Activated CD8-positive, alpha-beta memory T cell treated with anti-CD3 and anti-CD28 coated beads, Interleukin-2, amount 50 U/mL, for 4 hours (primary cell): ENCODE measurements at places on chromosomes 5 and 9.

DNA sequence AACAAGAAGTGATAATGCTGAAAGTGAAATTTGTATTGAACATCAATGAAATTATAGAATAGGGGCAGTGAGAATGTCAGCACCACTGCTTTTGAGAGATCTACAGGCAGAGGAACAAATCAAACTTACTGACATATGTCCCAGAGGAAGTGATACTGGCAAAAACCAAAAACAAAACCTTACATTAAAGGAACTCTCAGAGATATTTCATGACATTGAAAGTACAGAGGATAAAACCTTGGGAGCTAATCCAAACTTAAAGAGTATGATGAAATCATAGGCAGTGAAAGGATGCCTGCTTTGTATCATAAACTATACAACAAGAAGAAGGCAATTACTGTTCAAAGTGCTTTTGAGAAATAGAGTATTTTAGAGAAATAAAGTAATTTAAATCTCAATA, 90.4 kb upstream of the SV2C start:
- DNase-seq: no peak

DNA sequence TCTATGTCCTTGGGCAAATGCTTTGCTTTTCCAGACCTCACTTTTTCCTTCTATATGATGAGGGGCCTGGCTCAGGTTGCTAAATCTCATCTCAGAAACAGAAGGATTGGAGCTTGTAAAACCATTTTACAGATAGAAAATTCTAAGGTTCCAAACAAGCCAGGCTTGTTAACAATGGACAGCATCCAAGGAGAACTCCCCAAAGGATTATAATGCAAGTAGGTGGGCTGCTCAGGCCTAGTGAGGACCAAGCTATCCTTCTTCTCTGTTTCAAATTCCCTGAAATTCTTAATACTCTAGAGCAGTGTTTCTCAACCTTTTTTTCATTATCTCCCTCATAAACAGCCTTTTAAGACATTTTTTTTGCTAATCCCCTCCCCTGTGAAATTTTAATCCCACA, 269.8 kb downstream of the TMEM38B start:
- no peak for DNase-seq

DNA sequence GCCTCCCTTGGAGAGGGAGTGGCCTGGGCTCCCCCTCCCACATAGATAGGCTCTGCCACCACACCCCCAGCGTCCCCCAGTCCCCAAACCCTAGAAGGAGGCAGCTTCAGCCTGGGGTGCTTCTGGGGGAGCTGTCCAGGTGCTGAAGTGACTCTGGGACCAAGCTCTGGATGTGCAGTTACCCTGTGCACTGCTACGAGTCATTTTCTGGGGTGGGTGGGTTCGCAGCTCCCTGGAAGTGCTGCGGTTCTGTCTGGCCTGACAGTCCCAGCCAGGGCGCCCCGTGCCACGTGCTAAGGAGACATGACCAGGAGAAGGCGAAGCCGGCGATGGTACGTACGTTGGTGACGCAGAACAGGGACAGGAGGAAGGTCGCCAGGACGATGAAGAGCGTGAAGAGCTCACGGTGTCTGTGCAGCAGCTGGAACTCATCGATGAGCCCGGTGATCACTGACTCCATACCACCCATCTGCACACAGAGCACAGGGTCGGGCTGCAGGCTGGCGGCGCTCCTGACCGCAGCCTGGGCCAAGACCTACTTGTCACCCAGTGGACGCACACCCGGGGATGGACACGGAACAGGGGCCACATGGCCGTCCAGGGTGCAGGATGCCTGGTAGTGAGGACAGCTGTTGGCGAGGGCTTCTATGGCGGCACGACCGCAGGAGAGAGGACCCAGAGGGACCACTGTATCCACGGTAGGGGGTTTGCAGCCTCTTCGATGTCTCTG, 35.7 kb downstream of the SLC6A3 start:
- DNase-seq: no peak

GRCh38 chr9:87102126-87102525, 154.8 kb upstream of the GAS1 start:
- DNase-seq: no peak

DNA sequence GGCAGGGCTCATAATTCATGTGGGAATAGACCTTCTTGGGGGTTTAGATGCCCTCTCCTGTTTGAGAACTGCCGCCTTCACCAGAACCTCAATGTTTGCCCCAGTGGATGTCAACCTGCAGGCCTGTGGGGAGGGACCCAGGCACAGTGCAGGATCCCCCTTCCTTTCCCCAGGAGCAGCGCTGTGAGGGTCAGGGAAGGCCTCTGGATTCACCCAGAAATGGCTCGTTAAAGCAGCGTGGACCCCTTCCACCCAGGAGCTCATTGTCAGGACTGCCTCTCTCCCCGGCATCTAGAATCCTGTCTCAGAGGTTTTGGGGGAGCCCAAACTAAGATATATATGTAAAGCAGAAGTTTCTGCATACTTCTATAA, 188.3 kb downstream of the GADD45G start:
- DNase-seq: no peak

DNA sequence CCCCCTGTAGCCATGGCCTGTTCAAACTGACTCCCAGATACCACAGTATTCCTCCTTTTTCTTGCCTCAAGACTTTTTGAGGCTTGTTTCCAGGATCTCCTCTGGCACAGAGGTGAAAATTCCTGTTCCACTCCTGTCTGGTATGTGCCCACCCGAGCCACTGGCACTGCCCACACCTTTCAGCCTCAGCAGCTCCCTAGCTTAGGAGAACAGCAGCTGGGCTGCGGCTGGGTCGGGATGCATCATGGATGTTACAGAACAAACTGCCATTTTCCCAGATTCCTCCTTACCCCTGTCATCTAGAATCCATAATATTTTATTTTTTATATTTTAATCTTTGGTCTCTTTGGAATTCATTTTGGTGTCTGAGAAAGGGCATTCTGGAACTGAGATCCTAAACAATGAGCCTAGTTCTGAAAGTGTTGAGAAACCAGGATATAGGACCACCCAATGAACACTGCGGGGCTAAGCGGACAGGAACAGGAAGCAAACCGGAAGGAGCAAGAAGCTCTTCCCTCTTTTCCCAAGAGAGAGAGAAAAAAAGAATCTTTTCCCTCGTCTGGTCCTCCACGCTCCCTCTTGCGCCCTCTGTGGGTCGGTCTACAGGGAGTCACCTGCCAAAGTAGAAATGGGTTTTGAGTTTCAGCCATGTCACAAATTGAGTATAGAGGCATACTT, 12.5 kb downstream of the OR2S2 start:
- DNase-seq: peak; percentile 63

- no peak for DNase-seq
These were observed 232.9 kb upstream of the MVB12B start for GRCh38 chr9:126093771-126094170.

DNA sequence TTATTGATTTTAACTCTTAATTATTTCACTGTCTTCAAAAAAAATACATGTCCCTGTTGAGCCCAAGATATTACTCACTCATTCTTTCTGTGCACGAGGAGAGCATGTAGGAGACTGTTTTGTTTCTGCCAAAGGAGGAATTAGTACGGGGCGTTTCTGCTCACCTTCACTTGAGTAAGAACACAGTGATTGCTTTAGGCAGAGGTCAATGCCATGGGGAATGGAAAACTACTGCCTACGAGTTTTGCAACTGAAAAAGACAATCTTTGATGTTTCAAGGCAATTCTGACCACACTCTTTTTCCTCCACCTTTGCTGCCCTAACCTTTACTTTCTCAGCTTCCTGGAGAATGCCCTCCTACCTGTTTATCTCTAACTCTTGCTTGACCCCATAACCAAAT, 109.4 kb downstream of the CCDC192 start:
- no peak for DNase-seq

GRCh38 chr5:59342181-59342580, 551.3 kb downstream of the PDE4D start:
- no peak for DNase-seq

- DNase-seq: no peak
These were observed 169.2 kb upstream of the HMHB1 start for GRCh38 chr5:143642791-143643190.

- DNase-seq: no peak
These were observed 105.1 kb downstream of the CEMIP2 start for GRCh38 chr9:71663216-71663615.

GRCh38 chr5:156798201-156798600, 51.9 kb upstream of the PPP1R2B start:
- no peak for DNase-seq

- DNase-seq: no peak
These were observed 4.5 kb downstream of the POU4F3 start for GRCh38 chr5:146342882-146343865.

DNA sequence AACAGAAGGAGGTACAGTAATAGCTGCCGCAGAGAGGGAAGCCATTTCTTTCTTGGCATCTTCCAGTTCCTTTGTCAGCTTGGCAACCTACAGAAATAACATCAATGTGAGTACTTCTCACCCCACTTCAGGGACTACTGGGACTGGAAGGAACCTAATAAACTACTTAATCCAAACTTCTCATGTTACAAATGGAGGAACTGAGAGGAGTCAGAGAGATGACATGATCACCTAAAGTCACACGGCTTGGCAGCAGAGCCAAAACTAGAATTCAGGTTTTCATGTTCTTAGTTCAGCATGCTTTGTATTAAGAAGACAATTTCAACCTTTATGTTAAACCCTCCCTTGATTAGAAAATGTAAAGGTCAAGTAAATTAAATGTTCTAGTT, 44.7 kb downstream of the DIAPH1 start:
- no peak for DNase-seq

DNA sequence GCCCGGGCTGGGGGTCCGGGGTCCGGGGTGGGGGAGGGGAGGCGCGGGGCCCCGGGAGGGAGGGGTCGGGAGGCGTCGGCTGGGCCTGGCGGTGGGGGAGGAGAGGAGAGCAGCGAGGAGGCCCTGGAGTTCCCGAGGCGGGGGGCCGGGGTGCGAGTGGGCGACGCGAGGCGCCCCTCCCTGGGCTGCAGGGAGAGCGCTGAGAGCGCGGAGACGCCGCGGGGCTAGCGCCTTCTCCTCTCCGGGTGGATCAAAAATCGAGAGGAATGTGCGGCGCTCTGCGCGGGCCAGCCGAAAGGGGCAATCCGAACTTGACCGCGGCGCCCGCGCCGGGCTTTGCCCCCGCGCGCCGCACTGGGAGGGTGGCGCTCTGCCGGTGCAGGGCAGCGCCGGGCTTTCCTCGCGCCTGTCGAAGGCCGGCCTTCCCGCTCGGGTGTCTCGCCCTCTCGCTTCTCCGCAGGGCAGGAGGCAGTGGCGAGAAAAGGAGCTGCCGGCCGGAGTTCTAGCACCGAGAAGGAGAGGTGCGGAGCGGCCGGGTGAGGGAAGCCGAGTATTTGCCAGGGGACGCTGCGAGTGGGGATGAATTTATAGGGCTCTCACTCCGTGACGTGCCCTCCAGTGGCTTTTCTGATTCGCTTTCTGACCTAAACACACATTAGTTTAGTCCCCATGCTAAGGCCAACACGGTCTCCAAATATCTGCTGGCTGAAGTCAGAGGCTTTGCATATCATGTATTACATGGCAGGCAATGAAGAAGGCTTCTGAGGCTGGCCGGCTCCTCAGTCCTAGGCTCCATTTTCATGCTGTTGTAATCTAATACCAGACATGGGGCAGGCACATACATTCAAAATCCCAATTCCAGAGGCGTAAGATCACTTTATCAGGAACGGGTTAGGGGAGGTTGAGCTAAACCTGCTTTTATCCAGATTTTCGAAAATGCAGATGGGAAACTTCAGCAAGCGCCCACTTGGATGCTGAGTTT, 503 bp upstream of the GDNF start:
- no peak for DNase-seq

DNA sequence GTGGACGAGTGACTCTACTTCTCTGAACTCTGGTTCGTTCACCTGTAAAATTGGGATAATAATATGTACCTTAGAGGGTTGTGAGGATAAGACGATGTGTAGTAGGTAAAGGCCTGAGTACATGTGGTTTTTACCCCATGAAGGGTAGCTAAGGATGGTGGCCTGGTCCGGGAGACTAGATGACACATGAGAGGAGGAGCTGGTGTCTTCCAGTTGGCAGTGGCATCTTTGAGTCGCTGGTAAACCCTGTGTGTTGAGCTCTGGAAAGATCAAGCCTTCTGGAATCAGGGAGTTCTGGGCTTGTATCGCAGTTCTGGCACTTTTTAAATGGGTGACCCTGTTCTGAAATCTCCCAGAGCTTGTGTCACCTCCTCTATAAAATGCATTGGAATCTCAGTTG, 166.4 kb upstream of the ZNF618 start:
- DNase-seq: no peak

DNA sequence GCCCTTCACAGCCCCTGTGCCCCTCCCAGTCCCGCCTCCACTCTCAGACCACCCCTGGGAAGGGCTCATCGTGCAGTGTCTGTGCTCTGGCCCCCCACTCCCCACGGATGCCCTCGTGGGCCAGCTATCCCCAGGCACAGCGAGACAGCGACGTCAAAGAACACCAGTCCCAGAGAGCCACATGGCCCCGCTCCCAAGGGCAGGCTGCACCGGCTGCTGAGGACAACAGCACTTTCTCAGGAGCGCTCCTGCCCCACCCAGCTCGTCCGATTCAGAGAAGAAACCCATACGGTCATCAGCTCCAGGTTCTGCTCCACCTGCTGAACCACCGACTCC, 4.8 kb upstream of the SNAPC4 start:
- no peak for DNase-seq

GRCh38 chr5:132981288-132981687, 17.9 kb upstream of the AFF4 start:
- no peak for DNase-seq

GRCh38 chr5:129244478-129244877, 149.9 kb downstream of the ISOC1 start:
- no peak for DNase-seq

GRCh38 chr5:107486489-107486888, 184.2 kb downstream of the EFNA5 start:
- DNase-seq: peak; percentile 37

- no peak for DNase-seq
These were observed 93.3 kb downstream of the PARP8 start for GRCh38 chr5:50759526-50760270.

GRCh38 chr9:13431222-13431536, 151.7 kb upstream of the MPDZ start:
- no peak for DNase-seq

DNA sequence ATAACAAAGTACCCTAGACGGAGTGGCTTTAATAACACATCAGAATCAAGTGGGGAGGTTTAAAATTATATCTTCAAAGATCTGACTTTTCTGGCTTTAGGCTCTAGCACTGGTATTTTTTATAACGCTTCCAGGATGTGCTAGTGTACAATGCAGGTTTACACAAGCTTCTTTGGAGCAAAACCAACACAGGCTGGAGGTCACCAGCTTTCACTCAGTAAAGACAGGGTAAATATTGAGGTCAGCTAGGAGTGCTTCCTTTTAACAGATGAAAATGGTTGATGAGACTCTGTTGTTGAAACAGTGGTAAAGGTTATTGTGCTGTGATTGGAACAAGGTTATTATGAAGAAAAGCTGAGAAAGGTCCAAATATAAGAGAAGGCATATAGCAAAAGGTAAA, 414.2 kb downstream of the TAF11L14 start:
- DNase-seq: no peak

GRCh38 chr5:109478830-109479229, 69.1 kb upstream of the PJA2 start:
- DNase-seq: no peak

GRCh38 chr5:95682891-95683290, at the start of gene SPATA9:
Gene SPATA9, minus strand, starts transcription at chr5:95682991. Its CDS starts 137 bp downstream, at chr5:95682854.
- DNase-seq: no peak
